ENCODE measurements at places on chromosomes 6 and 20.

- no peak for DNase-seq
Measured at GRCh38 chr6:36364669-36365479, 22.6 kb downstream of the ETV7 start.

- DNase-seq: no peak
Measured at GRCh38 chr20:16392346-16392745, 180.9 kb downstream of the KIF16B start.

GRCh38 chr6:10177704-10178103, 237.2 kb downstream of the TFAP2A start:
- no peak for DNase-seq

DNA sequence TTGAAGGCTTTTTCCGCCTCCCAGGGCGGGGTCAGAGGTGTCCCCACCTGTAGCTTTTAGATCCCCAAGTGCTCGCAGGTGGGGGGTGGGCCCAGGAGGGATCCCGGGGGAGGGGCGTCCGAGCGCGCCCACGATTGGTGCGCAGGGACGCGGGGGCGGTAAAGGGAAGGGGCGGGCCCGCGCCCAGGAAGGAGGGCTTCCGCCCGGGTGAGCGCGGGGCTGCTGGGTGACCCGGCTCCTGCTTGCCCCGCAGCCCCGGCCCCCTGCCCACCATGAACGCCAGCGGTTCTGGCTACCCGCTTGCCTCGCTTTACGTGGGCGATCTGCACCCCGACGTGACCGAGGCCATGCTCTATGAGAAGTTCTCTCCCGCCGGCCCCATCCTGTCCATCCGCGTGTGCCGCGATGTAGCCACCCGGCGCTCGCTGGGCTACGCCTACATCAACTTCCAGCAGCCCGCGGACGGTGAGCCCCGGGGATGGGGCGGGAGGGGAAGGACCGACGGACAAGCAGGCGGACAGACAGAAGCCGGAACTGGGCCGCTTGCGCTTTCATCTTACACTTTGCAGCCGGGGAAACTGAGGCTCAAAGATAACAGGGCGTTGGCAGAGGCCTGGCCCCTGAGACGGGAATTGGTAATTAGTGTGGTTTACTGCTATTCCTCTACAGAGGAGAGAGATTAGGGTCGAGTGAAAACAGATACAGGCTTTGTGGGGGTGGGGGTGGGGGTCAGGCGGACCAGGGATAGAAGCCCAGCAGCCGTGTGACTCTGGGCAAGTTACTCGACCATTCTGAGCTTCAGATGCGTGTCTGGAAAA, at the start of gene PABPC1L:
Gene PABPC1L, plus strand, starts transcription at position 189 of the 818 bp plus-strand sequence. Its CDS starts 84 bp downstream, at position 273.
- DNase-seq: peak; percentile 93

GRCh38 chr6:25173951-25174474, 105.2 kb upstream of the CARMIL1 start:
- DNase-seq: no peak

DNA sequence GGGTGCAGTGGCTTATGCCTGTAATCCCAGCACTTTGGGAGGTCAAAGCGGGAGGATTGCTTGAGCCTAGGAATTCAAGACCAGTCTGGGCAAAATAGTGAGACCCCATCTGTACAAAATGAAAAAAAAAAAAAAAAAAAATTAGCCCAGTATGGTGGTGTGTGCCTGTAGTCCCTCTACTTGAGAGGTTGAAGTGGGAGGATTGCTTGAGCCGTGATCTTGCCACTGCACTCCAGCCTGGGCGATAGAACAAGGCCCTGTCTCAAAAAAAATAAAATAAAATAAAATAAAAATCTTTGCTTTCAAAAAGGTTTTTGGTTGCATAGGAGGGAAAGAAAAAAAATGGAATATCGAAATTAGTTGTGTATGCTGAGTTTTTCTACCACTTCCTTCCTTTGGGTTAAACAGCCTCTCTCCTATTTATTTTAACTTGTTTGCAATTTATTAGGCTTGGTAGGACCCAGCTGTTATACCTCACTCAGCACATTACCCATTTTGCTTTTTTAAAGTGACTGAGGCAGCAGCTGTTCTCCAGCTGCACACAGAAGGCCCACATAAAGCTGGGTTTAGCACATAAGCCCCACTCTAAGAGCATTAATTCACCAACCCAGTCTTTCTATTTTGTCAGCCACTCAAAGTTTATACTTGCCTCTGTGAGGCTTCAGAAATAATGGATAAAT, 152.3 kb downstream of the ZFAND3 start:
- no peak for DNase-seq

GRCh38 chr6:138378463-138378862, 758 bp downstream of the SMIM28 start:
- no peak for DNase-seq
